ENCODE measurements at places on chromosomes 13 and 19.

- peak; percentile 88 for DNase-seq
These were observed 31.2 kb downstream of the ZNF701 start for GRCh38 chr19:52601025-52601973.

- no peak for DNase-seq
These were observed 13.3 kb downstream of the SIAH3 start for GRCh38 chr13:45838171-45838745.

- DNase-seq: no peak
These were observed 992.6 kb downstream of the PCDH9 start for GRCh38 chr13:66237411-66238062.

GRCh38 chr19:4586691-4587090, 27.2 kb upstream of the SEMA6B start:
- DNase-seq: no peak

DNA sequence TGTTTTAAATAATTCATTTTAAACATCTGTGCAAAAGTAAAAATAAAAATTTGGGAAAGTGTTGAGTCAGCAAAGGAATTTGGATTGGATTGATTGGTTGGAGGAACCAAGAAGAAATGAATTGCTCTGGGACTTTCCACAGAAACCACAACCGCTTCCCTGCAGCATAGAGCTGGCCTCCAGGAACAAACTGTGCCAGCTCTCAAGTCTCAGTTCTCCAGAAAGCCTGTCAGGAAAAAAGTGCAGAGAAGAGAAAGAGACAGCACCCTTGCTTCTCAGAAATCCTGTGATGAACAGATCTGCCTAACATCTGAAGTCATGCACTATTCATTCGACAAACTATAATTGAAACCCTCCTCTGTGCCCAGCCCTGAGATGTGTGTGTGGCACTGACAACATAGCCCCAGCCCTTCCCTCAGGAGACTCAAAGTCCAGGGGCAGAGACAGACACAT, 14.8 kb downstream of the LYPD3 start:
- DNase-seq: no peak

DNA sequence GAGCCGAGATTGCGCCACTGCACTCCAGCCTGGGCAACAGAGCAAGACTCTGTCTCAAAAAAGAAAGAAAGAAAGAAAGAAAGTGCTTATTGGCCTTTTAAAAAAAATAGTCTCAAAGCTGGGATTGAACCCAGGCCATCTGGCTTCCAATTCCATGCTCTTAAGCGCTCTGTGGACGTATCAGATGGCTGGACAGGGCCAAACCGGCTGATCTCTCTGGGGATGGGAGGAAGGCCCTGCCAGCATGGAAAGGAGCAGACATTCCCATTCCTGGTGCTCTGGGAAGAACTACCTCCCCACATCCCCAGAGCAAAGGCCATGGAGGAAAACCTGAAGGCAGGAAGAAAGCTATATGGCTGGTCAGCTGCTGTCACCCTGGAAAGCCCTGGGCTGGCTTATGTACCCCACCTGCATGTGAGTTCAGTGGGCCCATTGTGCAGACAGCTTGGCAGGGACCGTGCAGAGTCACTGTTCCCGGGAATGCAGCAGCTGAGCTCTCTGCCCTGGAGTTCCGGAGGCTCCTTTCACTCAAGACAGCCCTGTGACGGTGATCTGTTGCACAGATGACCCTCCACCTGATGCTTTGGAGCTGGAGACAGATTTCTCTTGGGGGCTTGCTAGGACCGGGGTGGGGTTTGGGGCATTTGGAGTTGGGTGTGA, 84.3 kb downstream of the SIPA1L3 start:
- no peak for DNase-seq

DNA sequence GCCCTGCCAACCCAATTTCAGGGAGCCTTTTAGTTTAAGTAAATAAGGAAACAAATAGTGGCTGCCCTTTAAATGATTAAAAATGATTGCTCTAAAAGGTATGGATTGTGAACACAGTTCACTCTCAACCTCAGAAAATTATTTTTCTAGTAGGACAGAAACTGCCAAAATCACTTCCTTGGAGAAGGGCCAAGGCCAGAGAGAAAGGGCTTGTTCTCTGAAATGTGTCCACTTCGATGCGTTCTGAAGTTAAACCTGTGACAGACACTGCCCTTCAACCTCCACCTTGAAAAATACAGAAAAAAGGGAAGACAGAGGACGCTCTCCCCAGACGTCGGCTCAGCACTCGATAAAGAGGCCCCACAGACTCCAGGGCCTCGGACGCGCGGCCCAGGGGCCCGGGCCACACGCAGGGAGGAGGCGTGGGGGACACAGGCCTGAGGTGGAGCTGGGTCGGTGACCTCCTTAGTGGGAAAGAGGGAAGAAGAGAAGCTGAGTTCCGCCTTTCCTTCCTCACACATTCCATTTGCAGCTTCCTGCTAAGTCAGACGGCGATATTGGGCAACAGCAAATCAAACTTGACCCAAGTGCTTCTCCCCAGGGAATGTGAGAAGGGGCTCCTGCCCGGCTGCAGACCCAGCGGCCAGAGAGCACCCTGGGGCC, 63.6 kb downstream of the RASA3 start:
- no peak for DNase-seq

GRCh38 chr13:42804244-42804874, 23.0 kb downstream of the FAM216B start:
- DNase-seq: no peak

DNA sequence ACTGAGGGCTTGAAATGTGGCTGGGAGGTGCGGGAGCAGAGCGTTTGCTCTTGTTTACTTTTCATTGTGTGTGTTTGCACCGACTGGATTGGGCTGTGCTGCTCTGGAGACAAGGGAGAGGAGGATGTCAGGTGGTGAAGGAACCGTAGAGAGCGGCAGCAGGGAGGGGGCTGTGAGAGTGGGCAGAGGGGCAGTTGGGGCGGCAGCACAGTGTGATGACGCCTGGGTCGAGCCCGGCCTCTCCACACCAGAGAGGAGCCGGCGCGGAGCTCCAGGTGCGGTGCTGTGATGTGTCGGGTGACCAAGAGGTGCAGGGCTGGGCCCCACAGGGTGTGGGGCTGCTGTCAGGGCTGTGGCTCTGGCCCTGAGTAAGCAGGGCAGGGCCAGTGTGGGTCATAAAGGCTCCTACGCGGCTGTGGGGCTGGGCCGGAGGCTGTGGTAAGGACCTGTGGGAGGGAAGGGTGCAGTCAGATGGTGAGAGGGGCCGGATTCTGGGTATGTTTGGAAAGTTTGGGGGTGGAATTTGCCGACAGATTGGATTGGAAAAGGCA, 10.5 kb downstream of the NAXD start:
- no peak for DNase-seq

DNA sequence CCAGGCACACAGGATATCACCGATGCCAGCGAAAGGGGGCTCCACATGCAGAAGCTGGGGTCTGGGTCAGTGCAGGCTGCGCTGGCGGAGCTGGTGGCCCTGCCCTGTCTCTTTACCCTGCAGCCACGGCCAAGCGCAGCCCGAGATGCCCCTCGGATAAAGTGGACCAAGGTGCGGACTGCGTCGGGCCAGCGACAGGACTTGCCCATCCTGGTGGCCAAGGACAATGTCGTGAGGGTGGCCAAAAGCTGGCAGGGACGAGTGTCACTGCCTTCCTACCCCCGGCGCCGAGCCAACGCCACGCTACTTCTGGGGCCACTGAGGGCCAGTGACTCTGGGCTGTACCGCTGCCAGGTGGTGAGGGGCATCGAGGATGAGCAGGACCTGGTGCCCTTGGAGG, 7.2 kb downstream of the NCAN start:
- no peak for DNase-seq

DNA sequence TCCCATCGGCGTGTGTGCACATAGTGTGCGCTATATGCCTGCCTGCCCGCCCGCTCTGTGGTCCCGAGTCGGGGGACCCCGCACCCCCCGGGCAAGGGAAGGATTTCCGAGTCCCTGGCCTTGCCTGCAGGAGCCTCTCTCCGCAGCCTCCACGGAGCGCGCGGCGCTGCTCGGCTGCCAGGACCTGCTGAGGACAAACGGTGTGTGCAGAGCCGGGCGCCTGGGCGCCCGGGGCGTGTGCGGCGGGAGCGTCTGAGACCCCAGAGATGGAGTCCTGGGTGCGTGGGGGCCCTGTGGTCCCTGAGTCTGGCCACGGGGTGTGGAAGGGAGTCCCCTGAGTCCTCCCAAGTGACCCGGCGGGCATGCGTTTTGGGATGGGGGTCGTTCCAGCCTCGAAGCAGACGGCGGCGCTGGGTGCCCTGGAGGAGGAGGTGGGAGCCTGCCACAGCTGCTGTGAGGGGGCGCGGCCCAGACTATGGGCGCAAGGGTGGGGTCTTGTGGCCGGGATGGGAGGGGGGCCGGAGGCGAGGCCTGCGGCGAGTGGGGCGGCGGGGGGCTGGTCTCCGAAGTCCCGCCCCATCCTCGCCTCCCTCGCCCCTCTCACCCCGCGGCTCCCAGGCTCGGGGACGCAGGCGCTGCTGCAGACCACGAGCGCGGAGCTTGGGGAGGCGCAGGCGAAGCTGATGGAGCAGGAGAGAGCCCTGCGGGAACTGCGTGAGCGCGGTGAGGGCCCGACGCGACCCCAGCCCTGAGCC, 25.3 kb downstream of the CLEC4M start:
- no peak for DNase-seq

GRCh38 chr13:51645154-51645650, 60.9 kb downstream of the WDFY2 start:
- peak; percentile 56 for DNase-seq

- no peak for DNase-seq
These were observed 107.3 kb upstream of the ZNF507 start for GRCh38 chr19:32238076-32238475.

DNA sequence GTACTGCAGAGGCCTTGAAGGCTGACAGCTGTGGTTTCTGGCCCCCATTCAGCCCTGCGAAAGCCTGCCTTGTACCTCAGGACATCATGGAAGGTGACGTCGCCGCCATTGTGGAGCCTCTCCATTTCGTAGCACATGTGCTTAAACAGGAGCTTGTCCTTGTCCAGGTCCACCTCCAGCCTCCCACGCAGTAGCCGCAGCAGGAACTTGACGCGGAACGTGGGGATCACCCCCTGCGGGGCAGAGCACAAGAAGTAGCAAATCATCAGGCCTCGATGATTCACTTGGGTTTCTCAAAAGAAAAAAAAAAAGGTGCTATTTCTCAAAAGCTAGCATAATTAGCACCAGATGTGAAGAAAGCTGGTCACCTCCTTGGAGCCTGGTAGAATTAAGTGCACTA, 351.0 kb downstream of the NALCN start:
- DNase-seq: no peak

GRCh38 chr19:41903193-41903953, 20.4 kb downstream of the ARHGEF1 start:
- no peak for DNase-seq

DNA sequence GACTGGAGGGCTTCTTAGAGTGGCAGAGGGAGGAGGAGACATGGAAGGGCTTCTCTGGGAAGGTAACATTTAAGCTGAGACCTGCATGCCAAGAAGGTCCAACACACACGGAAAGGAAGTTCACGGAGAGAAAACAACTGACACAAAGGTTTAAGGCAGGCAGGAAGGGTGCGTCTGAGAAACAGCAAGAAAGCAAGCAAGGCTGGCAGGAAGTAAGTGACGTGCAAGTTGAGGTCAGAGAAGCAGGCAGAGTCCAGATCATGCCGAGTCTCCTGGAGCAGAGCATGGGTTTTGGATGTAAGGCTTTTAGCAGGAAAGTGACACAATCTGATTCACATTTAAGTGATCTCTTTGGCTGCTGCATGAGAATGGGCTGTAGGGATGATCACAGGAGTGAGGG, 60.5 kb downstream of the ATP7B start:
- peak; percentile 37 for DNase-seq

GRCh38 chr13:24250376-24251057, 58.9 kb upstream of the C1QTNF9 start:
- DNase-seq: no peak

- DNase-seq: no peak
These were observed 136.8 kb downstream of the MIPEP start for GRCh38 chr13:23752111-23753001.

DNA sequence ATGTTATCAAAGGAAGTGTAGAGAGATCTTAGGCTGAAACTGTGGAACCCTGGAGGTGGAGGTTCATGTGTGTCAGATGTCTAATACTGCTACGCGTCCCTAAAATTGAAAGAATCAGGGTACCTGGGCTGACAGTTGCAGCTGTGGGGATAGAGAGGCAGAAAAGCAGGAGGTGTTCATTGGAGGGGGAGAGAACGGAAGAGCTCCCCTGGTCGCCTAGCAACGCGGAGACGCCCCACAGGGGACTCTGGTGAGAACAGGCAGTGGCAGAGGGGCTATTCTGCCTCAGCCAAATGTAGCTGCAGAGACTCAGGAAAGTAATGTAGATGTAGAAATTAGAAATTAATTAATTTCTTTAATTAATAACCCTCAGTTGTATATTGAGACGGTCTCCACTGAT, 10.1 kb upstream of the ZNF835 start:
- DNase-seq: no peak

- no peak for DNase-seq
These were observed 460.0 kb upstream of the ZNF507 start for GRCh38 chr19:31885280-31885853.

- no peak for DNase-seq
These were observed 39.9 kb upstream of the VWA8 start for GRCh38 chr13:42000846-42001245.

DNA sequence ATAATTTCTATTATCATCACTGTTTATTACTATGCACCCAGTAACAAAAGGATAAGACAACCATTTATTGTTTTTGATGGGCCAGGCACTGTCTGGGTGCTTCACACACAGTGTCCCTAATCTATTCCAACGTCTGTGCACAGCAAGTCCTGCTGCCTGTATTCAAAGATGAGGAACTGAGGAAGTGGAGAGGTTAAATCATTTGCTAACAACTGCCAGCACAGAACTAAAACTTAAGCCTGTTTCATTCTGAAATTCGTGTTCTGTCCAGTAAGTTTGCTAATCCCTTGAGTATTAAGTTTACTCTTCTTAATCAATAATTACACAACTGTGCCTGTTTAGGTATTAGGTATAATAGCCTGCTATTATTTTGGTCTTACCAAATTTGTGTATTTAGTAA, 41.9 kb downstream of the TEX26 start:
- no peak for DNase-seq
